ENCODE measurements at places on chromosomes 2 and 18.

GRCh38 chr18:7366597-7366996 lies 135.7 kb downstream of the LRRC30 start:
- no peak for DNase-seq

DNA sequence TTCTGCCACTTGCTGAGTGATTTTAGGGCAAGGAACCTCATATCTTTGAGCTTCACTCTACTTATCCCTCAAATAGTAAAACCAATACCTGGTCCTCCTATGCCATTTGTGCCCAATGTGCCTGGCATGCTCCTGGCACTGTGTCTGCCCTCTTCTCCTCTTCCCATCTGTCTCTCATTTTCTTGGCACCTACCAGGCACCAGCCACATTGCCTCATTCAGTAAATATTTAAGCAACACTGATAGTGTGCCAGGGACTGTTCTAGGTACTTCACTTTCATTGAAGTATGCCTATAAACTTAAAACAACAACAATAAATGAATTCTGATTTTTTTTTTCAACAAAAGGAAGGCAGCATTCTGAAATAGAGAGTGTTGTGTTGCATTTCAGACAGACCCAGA lies 15.1 kb upstream of the BOD1L2 start:
- no peak for DNase-seq

GRCh38 chr2:67631483-67631882 lies 234.3 kb downstream of the ETAA1 start:
- DNase-seq: no peak

DNA sequence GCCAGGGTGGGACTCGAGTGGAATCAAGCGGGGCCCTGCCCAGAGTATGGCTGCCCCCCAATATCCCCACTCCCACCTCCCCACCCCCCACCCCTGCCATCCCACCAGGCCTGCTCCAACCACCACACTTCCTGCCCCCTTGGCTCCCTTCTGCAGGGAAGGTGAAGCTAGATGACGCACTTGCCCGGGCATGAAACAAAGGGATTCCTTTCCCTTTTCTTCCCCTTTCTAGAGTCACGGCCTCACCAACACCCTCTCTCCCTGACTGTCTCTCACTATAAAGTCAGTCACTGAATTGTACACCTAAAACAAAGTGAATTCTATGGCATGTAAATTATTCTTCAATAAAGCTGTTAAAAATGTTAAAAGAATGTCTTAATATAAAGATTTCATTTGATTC lies 16.0 kb downstream of the ZBTB7C start:
- no peak for DNase-seq

GRCh38 chr2:186125156-186125555 lies 360.9 kb upstream of the ZC3H15 start:
- DNase-seq: no peak

DNA sequence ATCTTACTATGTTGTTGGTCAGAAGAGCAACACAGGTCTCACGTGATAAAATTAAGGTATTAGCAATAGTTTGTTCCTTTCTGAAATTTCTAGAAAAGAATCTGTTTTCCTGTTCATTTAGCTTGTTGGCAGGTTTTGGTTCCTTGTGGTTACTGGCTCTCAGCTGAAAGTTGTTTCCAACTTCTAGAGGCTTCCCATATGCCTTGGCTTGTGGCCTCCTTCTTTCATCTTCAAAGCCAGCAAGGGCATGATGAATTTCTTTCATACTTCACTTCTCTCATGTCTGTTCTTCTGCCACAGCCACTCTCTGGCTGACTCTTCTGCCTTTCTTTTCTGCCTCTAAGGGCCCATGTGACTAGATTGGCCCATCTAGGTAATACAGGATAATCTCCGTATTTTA lies 193.7 kb downstream of the TRIB2 start:
- DNase-seq: no peak

DNA sequence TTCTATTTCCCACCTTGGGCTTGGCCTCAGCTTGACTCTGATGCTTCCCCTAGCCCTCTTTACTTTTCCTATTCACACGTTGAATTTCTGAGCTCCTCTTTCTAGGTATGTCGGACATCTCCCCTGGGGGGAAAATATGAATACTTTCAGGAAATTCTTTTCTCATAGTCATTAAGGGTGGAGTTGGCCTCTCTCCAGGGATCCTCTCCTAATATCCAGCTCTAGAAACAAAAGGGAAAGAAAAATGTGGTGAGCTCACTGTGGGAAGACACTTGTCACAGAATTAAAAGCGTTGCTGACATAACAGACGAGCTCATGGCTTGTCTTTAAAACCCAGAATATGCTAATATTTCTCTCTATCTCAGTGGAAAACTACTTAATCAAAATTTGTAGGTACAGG lies 132.7 kb upstream of the MEX3C start:
- DNase-seq: no peak

DNA sequence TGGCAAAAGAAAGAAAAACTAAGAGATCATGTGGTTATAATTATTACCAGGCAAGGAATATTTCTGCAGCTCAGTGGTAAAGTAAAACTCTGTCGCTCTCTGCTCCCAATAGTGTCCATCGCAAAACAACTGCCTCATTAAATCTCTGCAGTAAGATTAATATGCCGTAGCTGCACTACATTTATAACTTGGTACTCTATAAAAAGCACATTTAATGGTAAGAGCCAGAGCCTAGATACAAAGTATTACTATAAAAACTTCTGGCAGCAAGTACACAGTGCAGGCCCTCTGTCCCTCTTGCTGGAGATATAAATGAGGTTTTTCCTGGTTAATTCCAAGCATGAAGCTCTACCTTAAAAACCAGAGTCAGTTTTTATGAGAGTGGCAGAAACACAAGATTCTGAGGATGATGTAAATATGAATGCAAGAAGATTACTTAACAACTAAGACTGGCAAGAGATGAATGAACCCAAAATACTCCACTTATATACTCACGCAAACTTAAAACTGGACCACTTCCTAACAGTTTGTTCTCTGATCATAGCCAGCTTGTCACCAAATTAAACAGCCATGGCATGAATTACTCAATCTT lies 25.5 kb downstream of the ZNF521 start:
- DNase-seq: no peak

DNA sequence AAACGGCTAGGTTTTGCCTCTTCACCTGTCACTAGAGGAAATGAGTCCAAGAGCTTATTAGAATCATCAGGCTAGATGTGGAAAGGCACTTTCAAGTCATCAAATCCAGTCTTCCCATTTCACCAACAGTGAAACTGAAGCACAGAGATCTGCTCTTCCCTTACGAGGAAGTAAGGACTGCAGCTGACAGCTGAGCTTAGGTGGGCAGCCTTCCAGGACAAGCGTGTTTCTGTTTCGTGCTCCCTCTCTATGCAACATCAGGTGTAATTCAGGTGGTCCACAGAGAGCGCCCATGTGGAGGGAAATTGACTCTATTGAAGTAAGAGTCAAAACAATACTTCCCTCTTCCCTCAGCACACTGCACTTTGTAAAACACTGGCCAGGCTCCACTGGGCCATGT lies 5.5 kb downstream of the CYRIA start:
- no peak for DNase-seq

DNA sequence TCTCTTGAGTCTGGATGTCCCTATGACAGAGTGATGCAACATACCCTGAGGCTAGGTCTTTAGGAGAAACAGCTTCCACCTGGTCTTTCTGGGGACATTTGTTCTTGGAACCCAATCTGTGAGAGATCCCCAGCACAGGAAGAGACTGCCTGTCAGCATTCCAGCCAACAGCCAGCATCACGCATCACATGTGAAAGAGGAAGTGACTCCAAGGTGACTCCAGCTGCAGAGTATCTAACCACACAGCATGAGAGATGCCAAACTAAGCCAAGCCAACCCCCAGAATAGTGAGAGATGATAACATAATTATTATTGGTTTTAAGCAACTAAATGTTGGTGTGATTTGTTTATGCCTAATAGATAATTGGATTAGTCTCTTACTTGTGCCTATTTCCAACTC lies 35.7 kb downstream of the C18orf63 start:
- DNase-seq: peak; percentile 26

DNA sequence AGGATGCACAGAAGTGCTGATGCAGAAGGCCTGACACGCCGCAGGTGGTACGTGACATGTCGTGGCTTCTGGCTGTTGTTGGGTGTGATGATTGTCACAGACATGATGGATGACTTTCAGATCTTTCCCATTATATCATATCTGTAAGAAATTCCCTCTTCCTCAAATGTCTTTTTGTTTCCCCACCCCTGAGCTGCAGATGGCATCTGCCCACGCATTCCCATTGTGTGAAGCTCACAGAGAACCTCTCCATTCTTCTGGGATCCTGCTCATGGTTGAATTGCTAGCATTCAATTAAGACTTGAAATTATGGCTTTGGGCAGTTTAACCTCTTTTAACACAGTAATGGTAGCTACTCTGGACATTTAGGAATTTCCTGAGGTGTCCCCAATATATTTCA lies 28.3 kb upstream of the EPHA4 start:
- DNase-seq: no peak

DNA sequence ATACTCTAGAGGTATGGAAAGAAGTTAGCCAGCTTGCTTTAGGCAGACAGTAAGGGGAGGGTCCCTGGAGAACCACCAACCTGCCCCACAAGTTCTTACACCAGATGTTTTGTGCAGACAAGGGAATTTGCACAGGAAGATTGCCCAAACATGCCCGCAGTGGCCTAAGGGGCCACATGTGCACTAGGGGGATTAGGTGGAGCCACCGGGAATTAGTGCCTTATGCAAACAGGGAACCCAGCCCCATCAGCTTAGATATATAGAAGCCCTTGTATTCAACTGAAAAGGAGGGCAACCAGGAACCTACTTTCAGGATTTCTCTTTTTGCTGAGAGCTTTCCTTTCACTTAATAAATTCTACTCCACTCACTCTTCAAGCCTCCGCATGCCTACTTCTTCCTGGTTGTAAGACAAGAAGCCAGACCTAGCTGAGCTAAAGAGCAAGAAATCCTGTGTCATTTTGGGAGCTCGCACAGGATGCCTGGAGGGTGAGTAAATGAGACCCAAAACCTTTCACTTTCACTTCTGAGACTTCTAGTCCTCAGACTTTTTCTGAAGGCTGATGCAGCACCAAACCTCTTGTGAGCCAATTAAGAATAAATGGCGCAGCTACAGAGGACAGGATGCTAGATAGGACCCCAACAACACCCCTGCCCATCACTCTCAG lies 146.3 kb downstream of the GCA start:
- no peak for DNase-seq

- DNase-seq: no peak
These were observed 65.2 kb upstream of the SNTG2 start for GRCh38 chr2:885230-886071.

DNA sequence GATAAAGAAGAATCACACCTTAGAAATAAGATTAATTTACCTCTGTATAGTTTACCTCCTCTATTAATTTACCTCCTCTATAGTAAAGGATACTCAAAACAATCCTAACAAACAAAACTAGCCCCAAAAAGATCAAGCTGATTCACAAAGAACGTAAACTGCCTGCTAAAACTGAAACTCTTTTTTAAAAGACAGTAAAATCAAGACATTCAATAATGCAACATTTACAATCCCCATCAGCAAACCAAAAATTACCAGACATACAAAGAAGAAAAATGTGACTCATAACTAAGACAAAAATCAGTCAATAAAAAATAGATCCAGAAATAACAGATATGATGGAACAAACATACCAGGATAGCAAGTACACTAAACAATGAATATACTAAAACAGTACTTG lies 215.7 kb downstream of the ZEB2 start:
- no peak for DNase-seq

- no peak for DNase-seq
These were observed 151.2 kb downstream of the SLC39A10 start for GRCh38 chr2:195808189-195808588.

GRCh38 chr2:18156002-18156401 lies 277.5 kb downstream of the KCNS3 start:
- DNase-seq: no peak

DNA sequence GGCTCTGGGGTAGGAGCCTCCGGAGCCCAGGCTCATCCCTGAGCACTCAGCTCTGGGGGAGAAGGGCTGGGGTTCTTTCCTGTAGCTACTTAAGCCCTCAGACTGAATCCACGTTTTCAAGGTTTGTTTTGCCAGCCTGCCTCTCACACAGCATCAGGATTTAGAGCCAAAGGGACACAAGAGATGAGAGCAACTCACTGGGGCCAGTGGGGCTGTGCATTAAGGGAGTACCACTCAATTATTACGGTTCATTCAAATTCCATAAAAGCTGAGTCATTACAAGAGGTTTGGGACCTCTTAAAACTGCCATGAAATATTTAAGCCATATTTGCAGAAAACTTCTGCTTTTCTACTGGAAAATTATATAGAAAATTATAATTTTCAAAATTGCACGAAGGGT lies 17.1 kb upstream of the SNED1 start:
- no peak for DNase-seq

DNA sequence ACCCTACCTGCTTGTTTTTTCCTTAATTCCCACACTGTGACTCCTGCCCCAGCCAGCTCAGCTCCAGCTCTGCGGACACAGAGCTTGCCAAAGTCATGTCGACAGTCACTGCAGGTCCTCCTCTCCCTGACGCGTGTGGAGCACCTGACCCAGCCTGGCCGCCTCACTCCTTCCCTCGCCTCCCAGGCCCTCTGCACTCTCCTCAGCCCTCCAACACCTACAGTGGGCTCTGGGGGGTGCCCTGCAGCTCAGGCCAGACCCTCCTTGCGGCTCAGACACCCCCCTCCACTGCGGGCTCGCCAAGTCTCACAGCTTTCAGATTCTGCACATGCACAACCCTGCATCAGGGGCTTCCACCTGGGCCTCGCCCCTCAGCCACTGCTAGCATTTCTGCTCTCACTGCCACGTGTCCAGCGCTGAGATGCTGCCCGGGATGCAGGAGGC lies 68.3 kb downstream of the NDUFA10 start:
- no peak for DNase-seq

- DNase-seq: no peak
These were observed 21.7 kb downstream of the AKAIN1 start for GRCh38 chr18:5175378-5175777.

- DNase-seq: no peak
These were observed 74.7 kb upstream of the MGAT4A start for GRCh38 chr2:98805412-98806171.

- DNase-seq: no peak
These were observed at the start of gene ATP6V1C2 for GRCh38 chr2:10721396-10722251. TSS of gene ATP6V1C2 (plus strand) at chr2:10721630. CDS start at chr2:10722850, 1,220 bp downstream.

GRCh38 chr2:183001948-183002347 lies 36.3 kb downstream of the NCKAP1 start:
- no peak for DNase-seq

DNA sequence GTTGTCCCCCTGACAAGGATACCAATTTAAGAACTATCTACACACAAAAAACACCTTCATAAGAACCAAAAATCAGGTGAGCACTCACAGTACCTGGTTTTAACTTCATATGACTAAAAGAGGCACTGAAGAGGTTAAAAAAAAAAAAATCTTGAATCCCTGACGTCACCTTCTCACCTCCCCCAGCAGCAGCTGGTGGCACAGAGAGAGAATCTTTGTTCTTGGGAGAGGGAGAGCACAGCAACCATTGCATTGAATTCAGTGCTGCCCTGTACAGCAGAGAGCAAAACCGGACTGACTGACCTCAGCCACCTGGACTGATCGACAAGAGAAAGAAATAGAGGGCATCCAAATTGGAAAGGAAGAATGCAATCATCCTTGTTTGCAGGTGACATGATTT lies 566.0 kb downstream of the TMX3 start:
- no peak for DNase-seq

All from hepatic stellate cell (primary cell).